ENCODE measurements at places on chromosomes 11 and 22. TPM values are rescaled to one million over a fixed set of nuclear protein-coding genes. Genes with fewer than 3 reads are reported as not detected.
A peak's percentile ranks its signal among the peaks of the same experiment; 100 is the strongest.

DNA sequence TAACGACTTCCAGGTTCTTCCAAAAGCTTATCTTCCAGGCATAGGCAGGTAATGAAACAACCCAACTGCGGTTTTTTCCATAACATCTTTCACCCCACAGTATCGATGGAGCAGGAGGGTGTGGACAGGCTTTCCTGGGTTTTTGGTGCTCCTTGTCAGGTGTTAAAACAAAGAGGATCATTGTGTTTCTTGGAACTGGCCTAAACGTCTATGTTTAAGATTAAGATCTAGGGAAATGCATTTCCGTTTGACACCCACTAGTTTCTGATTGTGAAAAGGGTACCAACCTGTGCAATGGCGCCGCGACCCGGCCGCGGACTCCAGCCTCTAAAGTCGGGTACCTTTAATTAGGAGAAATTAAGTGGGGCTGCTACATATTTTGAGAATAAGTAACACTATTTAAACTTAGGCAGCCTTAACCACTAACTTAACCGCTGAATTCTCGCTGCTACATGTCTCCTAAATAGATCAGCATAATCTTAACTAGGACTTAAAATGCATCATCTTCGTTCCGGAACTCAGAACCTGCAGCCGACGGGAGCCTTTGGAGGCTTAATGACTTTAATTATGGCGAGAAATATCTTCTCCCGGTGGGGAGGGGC, 31.5 kb downstream of the C22orf31 start:
- no peaks in the 10 kb centered on the region for H3K27me3 ChIP-seq
- no peak for DNase-seq
- peak overlapping the region; percentile 58 for H3K4me3 ChIP-seq
- peak overlapping the region; percentile 66 for H3K27ac ChIP-seq
- no peaks in the 10 kb centered on the region for H3K4me1 ChIP-seq

- no peaks in the 10 kb centered on the region for H3K36me3 ChIP-seq
- H3K27me3 ChIP-seq = no peaks in the 10 kb centered on the region
- H3K27ac ChIP-seq = no peak overlapping the region
- no peak overlapping the region for H3K4me3 ChIP-seq
These were observed 5.9 kb upstream of the OR52L1 start for GRCh38 chr11:5992604-5993251.

DNA sequence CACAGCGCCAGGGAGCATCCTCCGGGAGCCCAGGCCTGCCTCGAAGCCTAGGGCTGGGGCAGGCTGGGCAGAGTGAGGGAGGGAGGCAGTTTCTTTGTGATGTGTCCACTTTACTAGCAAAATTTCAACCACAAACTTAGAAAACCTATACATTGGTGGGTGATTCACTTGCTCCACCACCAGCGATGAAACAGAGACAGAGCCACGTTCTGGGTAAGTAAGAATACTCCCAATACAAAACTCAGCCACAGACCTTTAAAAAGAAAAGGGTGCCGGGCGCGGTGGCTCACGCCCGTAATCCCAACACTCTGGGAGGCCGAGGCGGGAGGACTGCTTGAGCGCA, 22.3 kb downstream of the CDKN1C start:
- H3K27ac ChIP-seq = no peak overlapping the region
- no peaks in the 10 kb centered on the region for H3K36me3 ChIP-seq
- H3K4me3 ChIP-seq = no peak overlapping the region

DNA sequence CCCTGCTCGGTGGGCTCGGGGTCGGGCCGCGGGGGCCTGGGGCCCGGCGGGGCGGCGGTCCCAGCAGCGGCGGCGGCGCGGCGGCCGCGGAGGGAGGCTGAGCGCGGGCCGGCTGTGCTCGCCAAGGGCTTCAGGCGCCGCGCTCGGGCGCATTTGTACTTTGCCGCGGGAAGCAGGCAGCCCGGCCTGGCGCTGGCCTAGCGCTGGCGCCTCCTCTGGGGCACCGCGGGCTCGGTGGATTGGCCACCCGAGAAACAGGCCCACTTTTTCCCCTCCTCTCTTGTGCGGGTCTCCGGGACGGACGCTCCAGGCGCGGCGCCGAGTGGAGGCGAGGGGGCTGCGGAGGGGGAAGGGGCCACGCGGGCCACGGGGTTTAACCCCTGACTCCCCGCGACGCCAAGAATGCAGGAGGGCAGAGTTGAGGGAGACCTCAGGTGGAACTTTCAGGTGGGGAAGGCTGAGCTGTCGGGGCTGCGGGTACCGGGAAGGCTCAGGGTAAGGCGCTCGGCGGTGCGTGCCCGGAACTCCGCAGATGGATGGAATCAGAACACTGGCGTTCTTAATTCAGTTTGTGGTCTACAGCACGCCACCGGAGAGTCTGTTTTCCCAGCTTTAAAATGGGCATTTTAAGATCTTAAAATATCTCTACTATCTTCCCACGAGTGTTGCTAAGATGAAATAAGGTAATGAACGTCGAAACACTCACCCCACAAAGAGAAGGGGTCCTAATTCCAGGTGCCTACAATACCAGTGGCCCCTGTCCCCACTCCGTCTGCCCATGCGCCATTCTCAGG, at the start of gene CHRDL2:
Gene CHRDL2 (minus strand): TSS at position 126 of the 794 bp plus-strand sequence. CDS start 538 bp downstream, outside the sequence.
- H3K4me3 ChIP-seq = peak within 1 kb of the TSS; percentile 38
- H3K4me1 ChIP-seq = no peaks in the 10 kb centered on the region
- no peaks in the 10 kb centered on the region for H3K36me3 ChIP-seq
- no peak within 1 kb of the TSS for H3K27ac ChIP-seq
- H3K27me3 ChIP-seq = peaks cover 14% of the 10 kb centered on the region

DNA sequence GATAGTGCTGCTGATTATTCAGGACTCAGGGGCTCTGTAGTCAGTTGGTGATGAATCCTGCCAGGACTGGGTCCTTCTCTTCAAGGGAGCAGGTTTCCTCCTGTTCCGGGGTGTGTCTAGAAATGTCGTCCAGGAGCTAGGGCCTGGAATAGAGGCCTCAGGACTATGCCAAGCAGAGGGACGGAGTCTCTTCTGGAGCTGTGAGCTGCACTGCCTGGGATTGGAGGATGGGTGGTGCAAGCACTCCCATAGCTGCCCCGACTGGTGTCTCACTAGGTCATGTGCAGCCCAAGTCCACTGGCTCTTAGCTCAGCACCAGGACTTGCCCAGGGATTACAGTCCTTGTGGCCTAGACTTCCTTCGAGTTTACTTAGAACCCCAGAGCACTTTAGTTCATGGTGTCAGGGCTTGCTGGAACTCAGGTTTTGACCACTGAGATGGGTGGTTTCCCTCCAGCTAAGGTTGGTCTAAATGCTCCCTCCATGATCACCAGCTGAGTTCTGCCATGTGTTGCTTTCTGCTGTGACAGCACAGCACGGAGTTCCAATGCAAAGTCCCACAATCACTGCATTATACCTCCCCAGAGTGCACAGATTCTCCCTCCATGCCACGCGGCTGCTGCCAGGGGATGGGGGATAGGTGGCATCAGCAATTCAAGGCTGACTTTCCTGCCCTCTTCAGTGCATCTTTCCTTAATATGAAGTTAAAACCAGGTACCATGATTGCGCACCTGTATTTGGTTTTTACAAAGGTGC, 42.6 kb upstream of the SHANK2 start:
- H3K36me3 ChIP-seq = no peaks in the 10 kb centered on the region
- no peak overlapping the region for H3K27ac ChIP-seq
- H3K4me3 ChIP-seq = no peak overlapping the region
- no peaks in the 10 kb centered on the region for H3K27me3 ChIP-seq
- DNase-seq = no peak

- no peak overlapping the region for H3K4me3 ChIP-seq
- no peak overlapping the region for H3K27ac ChIP-seq
- H3K36me3 ChIP-seq = no peaks in the 10 kb centered on the region
- no peak for DNase-seq
- H3K27me3 ChIP-seq = no peaks in the 10 kb centered on the region
These were observed 41.3 kb upstream of the RDX start for GRCh38 chr11:110337570-110338193.

DNA sequence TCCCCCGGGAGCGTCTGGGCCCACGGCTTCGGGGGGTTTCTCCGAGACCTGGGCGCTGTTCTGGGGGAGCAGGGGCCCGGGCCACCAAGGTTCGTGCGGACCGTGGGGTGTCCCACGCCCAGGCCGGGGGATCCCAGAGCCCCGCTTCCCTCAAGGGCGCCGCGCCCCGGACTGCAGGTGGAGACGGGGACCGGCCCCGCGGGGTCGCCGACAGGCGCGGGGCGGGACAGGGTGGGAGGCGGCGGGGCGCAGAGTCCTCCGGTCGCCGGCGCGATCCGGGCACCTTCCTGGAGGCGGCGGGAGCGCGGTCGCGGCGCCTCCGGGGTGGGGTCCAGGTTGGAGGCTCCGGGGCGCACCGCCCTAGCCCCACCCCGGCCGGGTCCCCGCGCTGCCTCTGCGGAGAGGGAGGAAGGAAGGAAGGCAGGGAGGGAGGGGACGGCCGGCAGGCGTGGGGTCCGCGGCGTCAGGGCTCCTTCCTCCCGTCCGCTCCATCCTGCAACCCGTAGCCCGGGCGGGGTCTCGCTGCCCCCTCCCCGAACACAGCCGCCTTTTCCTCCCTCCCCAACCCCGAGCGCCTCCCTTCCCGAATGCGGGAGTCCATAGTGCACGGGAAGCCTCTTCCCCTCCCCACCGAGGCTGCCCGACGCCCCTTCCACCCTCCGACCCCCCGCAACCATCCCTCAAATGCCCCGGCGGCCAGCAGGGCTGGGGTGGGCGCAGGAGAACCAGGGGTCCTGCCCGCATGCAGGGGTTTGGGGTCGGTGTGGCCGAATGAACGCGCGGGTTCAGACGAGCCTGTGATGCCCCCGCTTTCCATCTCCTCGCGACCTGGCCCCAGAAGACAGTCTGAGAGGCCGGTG, 4.3 kb upstream of the ZBED4 start:
- peaks cover 23% of the 10 kb centered on the region for H3K4me1 ChIP-seq
- H3K36me3 ChIP-seq = no peaks in the 10 kb centered on the region
- DNase-seq = peak; percentile 49
- no peaks in the 10 kb centered on the region for H3K27me3 ChIP-seq
- no peak overlapping the region for H3K27ac ChIP-seq

DNA sequence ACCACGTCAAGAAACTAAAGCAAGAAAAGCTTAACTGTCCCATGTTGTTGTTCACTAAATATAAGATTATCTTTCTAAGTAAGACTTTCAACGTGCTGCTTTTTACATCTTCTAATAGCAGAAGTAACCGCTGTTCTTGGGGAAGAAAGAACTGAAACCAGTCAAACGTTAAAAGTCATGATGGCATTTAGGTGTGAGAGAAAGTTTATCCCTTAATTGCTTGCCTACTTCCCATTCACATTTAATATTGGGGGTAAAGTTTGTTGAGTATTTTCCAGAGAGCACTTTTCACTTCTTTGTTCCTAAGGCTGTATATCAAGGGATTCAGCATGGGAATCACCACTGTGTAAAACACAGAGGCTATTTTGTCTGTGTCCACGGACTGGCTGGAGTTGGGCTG, 970 bp downstream of the OR5B21 start:
- no peaks in the 10 kb centered on the region for H3K4me1 ChIP-seq
- H3K4me3 ChIP-seq = no peak overlapping the region
- H3K27me3 ChIP-seq = no peaks in the 10 kb centered on the region
- DNase-seq = no peak
- no peaks in the 10 kb centered on the region for H3K36me3 ChIP-seq
- no peak overlapping the region for H3K27ac ChIP-seq

GRCh38 chr11:34055218-34056000, 3.9 kb downstream of the CAPRIN1 start:
- H3K27ac ChIP-seq = no peak overlapping the region
- H3K27me3 ChIP-seq = no peaks in the 10 kb centered on the region
- peaks cover 6% of the 10 kb centered on the region for H3K4me1 ChIP-seq
- H3K36me3 ChIP-seq = peaks cover 7% of the 10 kb centered on the region
- no peak overlapping the region for H3K4me3 ChIP-seq

Gene KRTAP5-10
- total RNA-seq = not detected

Gene OR10A2
- total RNA-seq = not detected

Gene ZC3H12C
- 5.7 TPM for total RNA-seq

Gene LDHAL6A
- total RNA-seq = not detected

All from Peyer's patch (tissue), 4 donors.